ENCODE measurements at places on chromosomes 1 and 21. TPM values are rescaled to one million over a fixed set of nuclear protein-coding genes. Genes with fewer than 3 reads are reported as not detected.

The IGSF3 gene
- total RNA-seq: 0.72 TPM

The RNU1-1 gene
- total RNA-seq: 820 TPM

The TFB2M gene
- total RNA-seq: 16.0 TPM

The LRRC3 gene
- total RNA-seq: 1.8 TPM

The HLX gene
- total RNA-seq: not detected

The LCE1C gene
- total RNA-seq: not detected

DNA sequence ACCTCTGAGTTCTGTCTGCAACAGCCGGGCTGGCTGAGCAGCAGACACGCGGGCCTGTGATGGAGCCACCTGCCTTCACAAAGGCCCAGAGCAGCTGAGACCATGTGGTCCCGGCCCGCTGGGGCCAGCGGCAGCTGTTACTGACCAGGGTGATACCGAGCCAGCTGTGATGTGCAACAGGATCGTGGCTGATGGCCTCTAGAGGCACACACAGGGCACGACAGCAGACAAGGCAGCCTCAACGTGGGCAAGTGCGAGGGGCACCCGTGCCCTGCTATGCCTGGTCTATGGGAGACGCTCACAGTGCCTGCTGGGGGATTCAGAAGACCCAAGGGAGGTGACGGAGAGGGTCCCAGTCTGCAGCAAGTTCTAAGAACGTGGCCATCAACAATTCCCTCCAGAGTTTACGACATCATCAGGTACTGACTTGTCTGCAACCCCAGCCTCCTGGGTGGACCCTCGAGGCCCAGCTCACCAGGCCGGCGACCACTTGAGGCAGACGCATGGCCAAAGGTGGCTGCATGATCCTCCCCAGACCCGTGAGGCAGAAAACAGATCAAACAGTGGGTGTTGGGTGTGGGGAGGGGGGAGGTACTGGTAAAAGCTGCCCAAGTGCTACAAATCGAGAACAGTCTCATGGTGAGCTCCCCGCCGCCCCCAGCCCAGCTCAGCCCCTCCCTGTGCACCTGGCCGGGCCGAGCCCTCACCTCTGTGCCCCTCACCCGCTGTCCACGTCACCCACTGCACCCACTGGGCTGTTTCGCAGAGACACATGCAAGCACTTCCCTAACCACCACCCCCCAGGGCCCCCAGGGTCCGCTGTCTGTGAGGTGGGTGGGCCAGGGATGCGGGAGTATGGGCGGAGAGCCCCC is 6.0 kb downstream of the POFUT2 start:
- DNase-seq: no peak

DNA sequence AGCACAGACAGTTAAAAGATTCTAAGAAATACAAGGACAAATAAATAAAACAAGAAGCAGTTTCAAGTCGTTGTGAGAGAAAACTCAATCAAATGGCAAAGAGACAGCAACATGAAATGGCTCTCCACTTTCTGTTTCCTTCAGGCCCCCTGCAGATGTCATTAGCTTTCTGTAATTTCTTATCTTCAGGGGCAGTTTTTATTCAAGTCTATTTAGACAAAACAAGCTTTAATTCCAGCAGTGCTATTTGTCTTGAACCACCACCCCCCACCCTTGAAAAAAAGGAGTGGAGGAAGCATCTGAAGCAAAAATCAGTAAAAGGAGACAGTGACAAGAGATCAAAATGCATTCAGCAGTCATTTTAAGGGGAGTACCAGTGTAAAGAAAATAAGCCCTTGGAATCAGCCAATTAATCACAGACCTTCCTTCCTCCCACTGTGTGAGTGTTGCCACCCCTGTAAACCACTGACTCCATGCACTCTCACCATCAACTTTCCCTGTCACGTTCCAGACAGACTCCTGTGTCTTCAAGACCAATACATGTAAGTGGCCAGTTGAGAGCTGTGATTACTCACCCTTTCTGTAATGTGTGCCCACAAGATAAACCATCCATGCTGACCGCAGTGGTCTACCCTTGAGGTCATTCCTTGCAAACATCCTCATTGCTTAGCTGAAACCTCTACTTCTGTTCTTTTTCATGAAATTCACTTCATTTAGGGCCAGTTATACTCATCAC is 136.1 kb upstream of the HOOK1 start:
- no peak for DNase-seq

- peak; percentile 51 for DNase-seq
These were observed 291.8 kb downstream of the DISC1 start for GRCh38 chr1:231918239-231919015.

GRCh38 chr1:33872275-33872674 is 8.4 kb downstream of the HMGB4 start:
- peak; percentile 53 for DNase-seq

- no peak for DNase-seq
These were observed 504.7 kb downstream of the NUF2 start for GRCh38 chr1:163826500-163826899.

GRCh38 chr1:162091681-162092524 is 22.4 kb downstream of the NOS1AP start:
- DNase-seq: no peak

- DNase-seq: no peak
These were observed 38.6 kb upstream of the ADGRL4 start for GRCh38 chr1:79044974-79045650.

GRCh38 chr1:42952303-42953001 is 6.2 kb downstream of the SLC2A1 start:
- no peak for DNase-seq

GRCh38 chr1:211589782-211590721 is 11.1 kb upstream of the SLC30A1 start:
- DNase-seq: no peak

GRCh38 chr1:155171836-155172731 is 1.0 kb downstream of the KRTCAP2 start:
- no peak for DNase-seq

DNA sequence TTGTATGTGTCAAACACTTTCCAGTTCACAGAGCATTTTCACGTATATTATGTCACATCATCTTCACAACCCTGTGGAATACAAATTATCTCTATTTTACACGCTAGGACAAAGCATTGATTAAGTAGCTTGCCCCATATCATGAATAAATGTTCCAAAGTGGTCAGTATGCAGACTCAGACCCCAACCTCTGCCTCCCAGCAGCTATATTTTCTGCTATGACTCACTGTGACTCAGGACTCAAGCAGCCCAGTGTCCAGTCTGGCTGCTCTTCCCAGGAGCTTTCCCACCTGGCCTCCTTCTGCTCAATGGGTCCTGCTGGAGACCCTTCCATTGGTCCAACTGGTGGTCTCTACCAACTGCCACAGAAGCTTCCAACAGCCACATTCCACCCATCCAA is 56.0 kb upstream of the RAP1A start:
- no peak for DNase-seq

GRCh38 chr21:25801217-25802014 is 66.6 kb downstream of the GABPA start:
- DNase-seq: peak; percentile 94

Data from activated CD8-positive, alpha-beta T cell treated with anti-CD3 and anti-CD28 coated beads for 36 hours (primary cell).